Stimulated activated CD8-positive, alpha-beta memory T cell treated with anti-CD3 and anti-CD28 coated beads, Interleukin-4, amount 100 ng/mL, for 4 hours (primary cell): ENCODE measurements at places on chromosomes 2 and 18.

DNA sequence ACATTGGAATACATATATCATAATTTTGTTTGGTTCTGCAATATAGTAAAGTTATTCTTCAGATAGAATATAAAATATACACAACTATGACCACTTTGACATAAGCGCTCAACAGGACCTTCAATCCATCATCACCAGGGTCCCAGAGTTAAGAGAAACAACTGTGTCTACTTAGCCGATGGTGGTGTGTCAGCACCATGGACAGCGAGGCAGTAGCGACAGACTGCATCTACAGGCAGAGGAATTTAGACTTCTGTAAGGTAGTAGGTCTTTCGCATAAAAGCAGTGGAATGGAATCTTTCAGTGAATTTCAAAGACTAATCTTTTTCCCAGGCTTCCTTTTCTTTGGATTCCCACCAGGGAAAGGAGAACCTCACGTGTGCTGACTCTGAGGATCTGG lies 20.5 kb upstream of the LRPPRC start:
- no peak for DNase-seq

DNA sequence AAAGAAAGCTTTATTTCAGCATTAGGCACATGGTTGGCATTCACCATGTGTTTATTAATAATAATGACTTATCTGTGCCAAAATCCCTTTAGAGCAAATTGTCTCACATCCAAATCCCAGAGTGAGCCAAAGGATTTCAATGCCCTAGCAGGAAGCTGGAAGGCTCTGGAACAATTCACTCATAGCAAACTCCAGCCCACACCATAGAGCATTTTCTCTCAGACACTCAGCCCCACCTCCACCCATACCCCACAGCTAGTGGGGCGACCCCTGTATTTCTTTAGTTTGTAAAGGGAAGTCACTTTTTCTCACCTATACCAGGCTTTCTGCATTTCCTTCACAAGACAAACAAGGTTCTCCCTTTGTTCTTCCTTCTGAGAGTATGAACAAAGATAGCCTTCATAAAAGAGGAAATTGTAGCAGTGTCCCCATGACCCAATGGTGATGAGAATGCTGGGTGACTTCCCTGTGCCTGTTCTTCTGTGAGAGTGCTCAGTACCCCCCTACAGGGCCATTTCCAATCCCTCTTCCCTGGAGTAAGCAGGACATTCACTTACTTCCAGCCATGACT lies 100.1 kb upstream of the APCDD1 start:
- DNase-seq: no peak

DNA sequence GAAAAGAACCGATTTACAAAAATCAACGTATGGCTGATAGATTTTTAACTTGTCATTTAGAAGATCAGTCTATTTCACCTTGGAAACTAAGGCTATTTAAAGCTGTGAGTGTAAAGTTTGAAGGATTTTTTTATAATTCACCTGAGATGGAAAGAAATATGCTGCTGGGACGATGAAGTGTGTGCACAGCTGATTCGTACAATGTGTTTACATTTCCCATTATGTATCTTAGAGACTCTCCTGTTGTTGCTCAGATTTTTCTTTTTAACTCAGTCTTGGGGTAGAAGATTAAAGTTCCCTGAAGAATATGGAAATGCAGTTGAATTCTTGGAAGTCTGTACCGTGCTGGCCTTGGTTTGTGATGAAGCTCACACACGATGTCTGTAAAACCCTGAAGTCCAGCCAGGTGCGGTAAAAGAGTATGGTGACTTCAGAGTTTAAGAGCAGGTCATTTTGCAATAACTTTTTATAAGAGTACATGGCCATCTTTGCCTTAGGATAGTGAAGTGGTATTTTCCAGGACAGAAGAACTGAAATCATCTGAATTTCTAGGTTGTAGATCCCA lies 250.1 kb downstream of the PRKCE start:
- DNase-seq: no peak

- no peak for DNase-seq
Observed at GRCh38 chr2:237131749-237132533, 46.3 kb downstream of the COPS8 start.

- DNase-seq: no peak
Observed at GRCh38 chr18:4544142-4544541, 89.0 kb upstream of the DLGAP1 start.

GRCh38 chr18:32771871-32772580 lies 797 bp downstream of the KLHL14 start:
- DNase-seq: no peak

GRCh38 chr2:140586379-140586778 lies 1544.4 kb downstream of the LRP1B start:
- no peak for DNase-seq

GRCh38 chr2:204722207-204722606 lies 176.9 kb downstream of the PARD3B start:
- no peak for DNase-seq

GRCh38 chr2:235191978-235192377 lies 240.2 kb downstream of the SH3BP4 start:
- DNase-seq: no peak

GRCh38 chr2:195662138-195662537 lies 5.1 kb downstream of the SLC39A10 start:
- DNase-seq: no peak
